ENCODE measurements at places on chromosomes 2 and 18.

DNA sequence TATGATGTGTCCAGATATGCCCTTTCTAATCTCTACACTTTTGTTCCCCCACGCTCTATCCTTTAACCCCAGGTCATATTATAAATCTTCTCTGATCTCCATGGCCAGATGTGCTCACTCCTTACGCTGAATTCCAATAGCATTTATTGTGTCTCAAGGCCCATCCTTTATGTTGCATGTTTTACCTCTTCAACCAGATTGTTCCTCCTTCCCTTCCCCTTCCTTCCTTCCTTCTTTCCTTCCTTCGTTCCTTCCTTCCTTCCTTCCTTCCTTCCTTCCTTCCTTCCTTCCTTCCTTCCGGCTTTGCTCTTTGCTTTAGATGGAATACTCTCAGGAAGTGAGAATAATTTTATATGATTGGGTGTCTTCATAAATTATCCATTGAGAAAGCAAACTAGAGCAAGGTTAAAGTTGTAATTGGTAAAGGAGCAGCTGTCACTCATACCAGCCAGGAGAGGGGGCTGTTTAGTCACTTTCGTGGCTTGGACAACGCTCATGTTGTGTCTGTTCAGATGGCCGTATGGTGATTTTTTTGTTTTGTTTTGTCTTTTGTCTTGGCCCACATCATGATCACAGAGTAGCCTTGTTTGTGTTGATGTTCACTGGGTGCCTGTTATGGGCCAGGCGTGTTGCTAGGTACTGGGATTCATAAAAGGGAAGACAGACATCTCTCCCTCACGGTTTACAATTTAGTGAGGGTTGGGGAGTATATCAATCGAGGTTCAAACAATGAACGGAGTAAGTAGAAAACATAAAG is 68.0 kb downstream of the DAW1 start:
- no peak for DNase-seq

DNA sequence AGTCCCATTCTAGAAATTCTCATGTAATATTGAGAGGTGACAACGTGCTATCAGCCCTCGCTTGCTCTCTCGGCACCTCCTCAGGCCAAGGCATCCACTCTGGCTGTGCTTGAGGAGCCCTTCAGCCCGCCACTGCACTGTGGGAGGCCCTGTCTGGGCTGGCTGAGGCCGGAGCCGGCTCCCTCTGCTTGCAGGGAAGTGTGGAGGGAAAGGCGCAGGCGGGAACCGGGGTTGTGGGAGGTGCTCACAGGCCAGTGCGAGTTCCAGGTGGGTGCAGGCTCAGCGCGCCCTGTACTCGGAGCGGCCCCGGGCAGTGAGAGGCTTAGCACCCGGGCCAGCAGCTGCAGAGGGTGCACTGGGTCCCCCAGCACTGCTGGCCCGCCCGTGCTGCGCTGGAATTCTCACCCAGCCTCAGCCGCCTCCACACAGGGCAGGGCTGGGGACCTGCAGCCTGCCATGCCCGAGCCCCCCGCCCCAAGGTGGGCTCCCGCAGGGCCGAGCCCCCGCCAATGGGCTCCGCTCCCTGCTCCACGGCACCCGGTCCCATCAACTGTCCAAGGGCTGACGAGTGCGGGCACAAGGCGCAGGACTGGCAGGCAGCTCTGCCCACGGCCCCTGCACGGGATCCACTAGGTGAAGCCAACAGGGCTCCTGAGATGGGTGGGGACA is 1680.6 kb upstream of the LRRTM1 start:
- no peak for DNase-seq

DNA sequence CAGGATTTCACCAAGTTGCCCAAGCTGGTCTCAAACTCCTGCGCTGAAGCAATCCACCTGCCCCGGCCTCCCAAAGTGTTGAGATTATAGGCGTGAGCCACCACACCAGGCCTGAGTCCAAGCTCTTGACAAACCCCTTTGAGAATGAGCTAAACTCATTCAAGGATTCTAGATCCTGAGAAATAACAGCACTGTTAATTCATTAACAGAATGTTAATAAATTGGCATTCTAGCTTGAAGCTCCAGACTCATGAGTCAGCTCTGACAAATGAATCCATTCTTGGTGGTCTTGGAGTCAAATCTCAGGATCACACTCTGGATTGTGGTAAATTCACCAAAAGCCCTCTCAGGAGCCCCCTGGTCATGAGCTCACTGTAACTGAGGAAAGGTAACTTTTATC is 1.8 kb downstream of the NARS1 start:
- no peak for DNase-seq

GRCh38 chr2:188068093-188068492 is 223.6 kb upstream of the GULP1 start:
- no peak for DNase-seq

DNA sequence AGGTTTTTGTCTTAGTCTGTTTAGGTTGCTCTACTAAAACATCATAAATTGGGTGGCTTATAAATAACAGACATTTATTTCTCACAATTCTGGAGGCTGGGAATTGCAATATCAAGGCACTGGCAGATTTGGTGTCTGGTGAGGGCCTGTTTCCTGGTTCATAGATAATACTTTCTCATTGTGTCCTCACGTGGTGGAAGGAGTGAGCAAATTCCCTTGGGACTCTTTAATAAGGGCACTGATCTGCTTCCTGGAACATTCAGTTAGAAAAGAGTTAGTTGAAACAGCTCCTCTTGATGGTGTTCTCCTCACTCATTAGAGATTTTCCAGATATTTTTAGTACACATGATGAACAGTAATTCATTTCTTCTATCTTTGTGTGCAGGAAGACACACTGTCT is 22.3 kb downstream of the COL4A3 start:
- DNase-seq, result no peak

DNA sequence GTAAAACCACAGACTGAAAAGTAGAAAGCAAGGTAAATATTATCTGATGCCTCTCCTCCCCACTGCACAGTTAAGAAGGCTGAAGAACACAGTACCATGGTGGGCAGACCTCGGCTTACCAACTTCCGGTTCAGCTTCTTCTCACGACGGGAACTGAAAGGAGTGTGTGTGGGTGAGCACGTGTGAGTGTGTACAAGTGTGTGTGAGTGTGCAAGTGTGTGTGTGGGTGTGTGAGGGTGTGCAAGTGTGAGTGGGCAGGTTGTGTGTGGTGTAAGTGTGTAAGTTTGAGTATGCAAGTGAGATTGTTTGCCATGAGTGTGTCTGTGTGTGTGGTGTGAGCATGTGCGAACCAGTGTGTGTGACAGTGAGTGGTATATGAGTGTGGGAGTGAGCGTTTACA is 103.5 kb downstream of the ADD2 start:
- no peak for DNase-seq

All from GM18507 (cell line).